ENCODE measurements at places on chromosomes 12 and 14. TPM values are rescaled to one million over a fixed set of nuclear protein-coding genes. Genes with fewer than 3 reads are reported as not detected.

Gene SRSF9
- 151 TPM for total RNA-seq

Gene FAR2
- total RNA-seq, result 7.1 TPM

Gene KRT75
- total RNA-seq, result 2.6 TPM

Gene AKAP5
- total RNA-seq, result 0.05 TPM

Gene MAP1LC3B2
- not detected for total RNA-seq

Gene HOXC4
- total RNA-seq, result not detected

Gene IGFBP6
- 256 TPM for total RNA-seq

Gene CLEC6A
- total RNA-seq, result not detected

Gene BIN2
- total RNA-seq, result 0.42 TPM

Gene NINJ2
- total RNA-seq, result not detected

Gene BMP4
- 1.3 TPM for total RNA-seq

Gene NRXN3
- 0.63 TPM for total RNA-seq

Gene ALX1
- total RNA-seq, result not detected

Gene GIT2
- 15.6 TPM for total RNA-seq

Gene KRT6C
- total RNA-seq, result 261 TPM

Gene DAO
- not detected for total RNA-seq

Gene TAS2R8
- total RNA-seq, result not detected

Gene ACRBP
- total RNA-seq, result 0.28 TPM

Gene CEBPE
- not detected for total RNA-seq

Gene GPRC5A
- 31.9 TPM for total RNA-seq

Gene CLEC1A
- not detected for total RNA-seq

Gene ITGB7
- total RNA-seq, result 5.2 TPM

Gene TGM1
- total RNA-seq, result 229 TPM

Gene SP7
- total RNA-seq, result not detected

Gene FGF23
- not detected for total RNA-seq

Gene GZMB
- total RNA-seq, result not detected

Gene MYO1H
- 1.3 TPM for total RNA-seq

All from airway epithelial cell (primary cell).